HCEC 1CT (cell line): ENCODE measurements at places on chromosomes 12 and 14.

DNA sequence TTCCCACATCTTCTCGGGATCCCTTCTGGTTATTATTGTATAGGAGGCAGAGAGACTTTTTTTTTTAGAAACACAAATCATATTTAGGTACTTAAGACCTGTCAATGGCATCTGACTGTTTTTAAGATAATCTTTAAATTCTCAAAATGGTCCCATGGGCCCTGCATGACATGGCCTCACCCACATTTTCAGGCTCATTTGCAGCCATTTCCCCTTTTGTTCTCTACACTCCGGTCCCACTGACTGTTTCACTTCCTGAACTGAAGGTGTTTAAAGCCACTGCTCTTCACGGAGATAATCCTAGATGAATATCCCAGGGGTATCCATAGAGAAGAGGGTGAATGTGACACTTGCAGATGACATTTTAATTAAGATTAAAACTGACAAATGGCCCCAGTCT, 12.3 kb upstream of the C12orf71 start:
- no peak for DNase-seq

DNA sequence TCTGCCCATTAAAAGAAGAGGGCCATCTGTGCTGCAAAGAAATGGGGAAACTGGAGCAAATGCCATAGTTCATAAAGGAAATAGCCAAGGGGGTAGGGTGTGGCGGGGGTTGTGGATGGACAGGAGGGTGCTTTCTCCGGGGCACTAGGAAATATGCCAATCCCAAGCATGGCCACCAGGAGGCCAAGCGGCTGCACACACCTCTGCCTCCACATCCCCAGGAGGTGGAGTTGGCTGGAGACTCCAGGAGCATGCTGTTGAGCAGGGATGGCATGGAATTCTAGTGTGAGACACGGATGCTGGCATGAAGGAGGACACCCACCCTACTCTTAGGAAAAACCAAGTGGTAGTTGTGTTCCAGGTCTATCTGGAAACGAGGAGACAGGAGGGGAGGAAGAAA, 25.2 kb downstream of the NID2 start:
- peak; percentile 26 for DNase-seq

DNA sequence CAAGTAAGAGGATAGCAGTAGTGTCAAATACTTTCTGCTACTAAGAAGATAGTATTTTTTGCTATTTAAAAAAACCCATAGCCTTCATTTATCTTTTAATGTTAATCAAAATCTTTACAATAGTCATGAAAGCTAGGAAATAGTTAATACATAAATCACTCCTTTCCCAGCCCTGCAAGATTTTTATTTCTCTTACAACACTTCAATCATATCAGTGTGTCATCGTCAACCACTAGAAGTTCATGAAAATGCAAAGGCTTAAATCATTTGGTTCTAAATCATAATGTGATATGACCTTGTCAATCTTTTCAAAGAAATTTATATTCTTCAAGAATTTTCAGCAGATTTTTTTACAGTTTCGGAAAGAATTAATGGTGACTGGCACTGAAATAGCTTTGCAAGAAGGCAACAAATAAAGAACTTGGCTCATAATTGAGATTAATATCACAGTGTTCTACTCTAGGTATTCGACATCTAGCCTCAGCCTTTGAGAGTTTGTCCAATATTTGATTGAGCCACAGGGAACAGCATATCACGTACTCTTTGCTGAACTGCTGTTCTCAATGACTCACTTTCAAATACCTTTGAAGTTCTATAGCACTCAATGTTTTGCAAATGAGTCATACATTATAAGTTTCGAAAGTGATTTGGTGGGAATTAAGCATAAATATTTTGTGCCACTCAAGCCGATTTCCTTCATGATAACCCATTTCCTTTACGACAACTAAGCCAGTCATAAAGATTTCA, 384.0 kb upstream of the FOXG1 start:
- DNase-seq: peak; percentile 92

DNA sequence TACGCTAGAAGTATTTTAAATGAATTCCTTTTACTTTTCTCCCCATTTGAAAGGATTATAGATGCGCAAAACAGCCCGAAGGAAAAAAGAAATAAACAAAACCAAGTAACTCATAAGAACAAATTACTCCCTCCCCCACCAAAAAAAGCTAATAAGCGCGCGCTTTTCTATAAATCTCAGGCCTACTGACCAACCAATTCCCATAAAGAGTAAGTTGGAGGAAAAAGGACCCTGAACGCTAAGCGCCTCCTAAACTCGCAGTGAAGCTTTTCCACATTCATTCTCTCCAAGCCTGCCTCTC, 588 bp downstream of the MBIP start:
- DNase-seq: no peak

DNA sequence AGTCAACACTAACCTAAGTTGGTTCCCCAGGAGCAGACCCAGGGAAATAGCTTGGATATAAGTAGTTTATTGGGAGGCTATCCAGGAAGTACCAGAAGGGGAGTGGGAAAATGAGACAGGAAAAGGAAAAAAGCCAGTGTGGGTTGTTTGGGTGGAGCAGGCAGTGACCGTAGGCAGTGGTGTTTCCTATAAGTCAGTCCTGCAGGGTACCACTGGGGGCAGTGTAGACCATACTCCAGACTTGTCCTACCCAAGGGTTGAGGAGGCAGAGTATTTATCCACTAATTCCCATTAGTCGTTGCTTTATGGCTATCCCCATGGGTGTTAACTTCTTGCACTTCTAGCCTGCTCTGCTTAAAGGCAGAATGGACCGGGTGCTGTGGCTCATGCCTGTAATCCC, 6.4 kb upstream of the CCDC60 start:
- no peak for DNase-seq

DNA sequence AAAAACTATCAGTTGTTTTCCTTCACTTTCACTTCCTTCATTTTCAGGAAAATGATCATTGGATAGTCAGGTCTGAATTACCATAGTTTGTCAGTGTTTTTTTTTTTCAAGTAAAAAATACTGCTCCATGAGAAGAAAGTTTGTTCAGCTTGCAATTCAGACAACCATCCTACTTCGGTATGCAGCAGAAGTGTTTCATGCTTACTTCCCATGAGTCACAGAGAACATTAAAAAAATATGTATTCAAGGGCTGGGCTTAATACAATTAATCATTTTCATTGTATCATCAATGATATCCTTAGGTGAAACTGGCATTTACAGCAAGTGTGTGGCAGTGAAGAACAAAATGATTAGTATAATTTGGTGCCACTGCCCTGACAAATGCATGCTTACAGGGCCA, 21.6 kb downstream of the PYM1 start:
- peak; percentile 79 for DNase-seq

DNA sequence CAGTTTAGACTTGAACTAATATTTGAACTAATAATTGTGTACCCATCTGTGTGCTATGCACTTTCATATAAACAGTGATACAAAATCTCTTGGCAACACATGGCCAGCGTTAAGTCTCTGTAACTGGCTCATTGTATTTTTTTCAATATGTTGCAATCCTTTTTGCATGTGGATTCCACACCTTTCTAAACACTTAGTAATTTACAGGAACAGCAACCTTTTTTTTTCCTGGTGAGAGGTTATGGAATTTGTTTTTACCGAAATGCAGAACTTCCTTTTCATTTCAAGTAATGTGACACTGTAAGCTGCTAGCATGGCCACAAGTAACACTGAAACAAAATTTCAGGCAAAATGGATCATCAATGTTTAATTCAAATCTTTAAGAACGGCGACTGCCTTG, 45.4 kb upstream of the EPS8 start:
- no peak for DNase-seq

DNA sequence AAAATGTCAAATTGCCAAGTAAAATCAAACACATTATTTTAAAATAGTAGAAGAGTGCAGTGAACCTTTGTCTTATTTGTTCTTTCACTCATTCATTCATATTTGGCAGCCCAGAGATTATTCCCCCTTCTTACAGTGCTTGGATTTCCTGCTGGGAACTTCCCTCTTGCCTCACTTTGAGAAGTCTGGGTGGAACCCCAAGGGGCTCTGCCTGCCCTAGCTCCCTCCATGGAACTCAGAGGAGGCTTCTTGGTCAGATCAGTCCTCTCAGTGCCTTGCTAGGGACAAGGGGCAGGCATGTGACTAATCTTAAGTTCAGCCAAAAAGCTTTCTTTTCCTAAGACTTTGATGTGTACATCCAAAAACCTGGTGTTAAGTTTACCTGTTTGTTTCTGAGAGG, 84.7 kb upstream of the OVCH1 start:
- DNase-seq: no peak

- no peak for DNase-seq
Measured at GRCh38 chr12:121787063-121788025, 6.1 kb downstream of the RHOF start.

- DNase-seq: no peak
Measured at GRCh38 chr14:90720832-90721231, 95.4 kb downstream of the TTC7B start.

- DNase-seq: no peak
Measured at GRCh38 chr14:77790566-77791224, 9.2 kb upstream of the ADCK1 start.

DNA sequence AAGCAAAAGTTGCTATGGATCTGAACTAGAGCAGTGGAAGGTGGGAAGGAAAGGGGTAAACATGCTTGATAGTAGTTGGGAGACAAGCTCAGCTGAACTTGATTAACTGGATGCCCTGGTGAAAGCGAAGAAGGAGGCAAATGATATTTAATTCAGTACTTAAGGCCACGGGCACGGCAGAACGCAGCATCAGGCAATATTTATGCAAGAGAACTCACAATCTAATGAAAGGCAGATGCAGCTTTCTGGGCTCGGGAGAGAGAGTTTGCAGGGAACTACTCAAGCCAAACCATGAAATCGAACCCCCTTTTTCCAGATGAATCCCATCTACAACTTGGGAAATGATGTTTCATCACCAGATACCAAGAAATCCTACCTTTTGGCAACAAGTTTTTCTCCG, 3.5 kb upstream of the CNIH1 start:
- no peak for DNase-seq

GRCh38 chr12:78866518-78866917, 1.9 kb downstream of the SYT1 start:
- no peak for DNase-seq

GRCh38 chr12:107917912-107918800, 143.7 kb downstream of the ASCL4 start:
- DNase-seq: no peak

GRCh38 chr14:45181806-45182205, 46.1 kb downstream of the FANCM start:
- no peak for DNase-seq

- DNase-seq: no peak
Measured at GRCh38 chr12:39065455-39065854, 160.1 kb upstream of the CPNE8 start.

GRCh38 chr12:95790033-95790916, at the start of gene NTN4:
Gene NTN4, minus strand, starts transcription at chr12:95790764. Its CDS starts 455 bp downstream, at chr12:95790309.
- DNase-seq: peak; percentile 45

- peak; percentile 32 for DNase-seq
Measured at GRCh38 chr14:92254786-92255185, 68.2 kb upstream of the SLC24A4 start.

DNA sequence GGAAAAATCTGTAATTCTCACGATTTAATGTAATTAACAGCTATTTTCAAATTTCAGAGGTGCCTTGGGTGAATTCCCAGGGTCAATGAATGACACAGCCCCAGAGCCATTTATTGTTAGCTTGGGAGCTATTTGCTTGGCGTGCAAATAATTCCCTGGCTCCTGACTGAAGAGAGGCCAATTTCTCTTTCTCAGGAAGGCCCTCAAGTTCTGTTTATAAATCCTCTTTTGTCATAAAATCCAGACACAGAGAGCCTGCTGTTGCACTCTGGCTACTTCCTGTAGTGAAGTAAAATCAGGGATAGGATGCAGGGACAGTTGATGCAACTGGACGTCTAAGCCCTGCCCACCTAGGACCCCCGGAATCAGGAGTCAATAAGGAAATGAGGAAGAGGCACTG, 154.3 kb downstream of the TMX1 start:
- peak; percentile 46 for DNase-seq

DNA sequence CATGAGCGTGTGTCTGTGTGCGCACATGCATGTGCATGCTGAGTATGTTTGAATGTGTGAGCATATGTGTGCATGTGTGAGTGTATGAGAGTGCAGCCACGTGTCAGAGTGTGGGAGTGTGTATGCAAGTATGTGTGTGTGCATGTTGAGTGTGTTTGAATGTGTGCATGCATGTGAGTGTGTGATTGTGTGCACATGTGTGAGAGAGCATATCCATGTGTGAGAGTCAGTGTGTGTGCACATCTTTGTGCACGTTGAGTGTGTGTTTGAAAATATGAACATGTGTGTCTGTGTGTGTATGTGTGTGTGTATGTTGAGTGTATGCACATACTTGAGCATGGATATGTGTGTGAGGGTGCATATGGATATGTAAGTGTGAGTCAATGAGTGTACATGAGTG, 730.8 kb downstream of the VRK1 start:
- DNase-seq: no peak

- no peak for DNase-seq
Measured at GRCh38 chr14:99212646-99213045, 59.4 kb downstream of the BCL11B start.

- DNase-seq: peak; percentile 75
Measured at GRCh38 chr14:29548948-29549370, 378.7 kb downstream of the PRKD1 start.

- DNase-seq: peak; percentile 87
Measured at GRCh38 chr14:59208224-59208814, 19.9 kb downstream of the DAAM1 start.
